ENCODE measurements at places on chromosomes 12 and 14. TPM values are rescaled to one million over a fixed set of nuclear protein-coding genes. Genes with fewer than 3 reads are reported as not detected.

GRCh38 chr14:64965356-64966000 lies 6.7 kb downstream of the RAB15 start:
- DNase-seq, result no peak

DNA sequence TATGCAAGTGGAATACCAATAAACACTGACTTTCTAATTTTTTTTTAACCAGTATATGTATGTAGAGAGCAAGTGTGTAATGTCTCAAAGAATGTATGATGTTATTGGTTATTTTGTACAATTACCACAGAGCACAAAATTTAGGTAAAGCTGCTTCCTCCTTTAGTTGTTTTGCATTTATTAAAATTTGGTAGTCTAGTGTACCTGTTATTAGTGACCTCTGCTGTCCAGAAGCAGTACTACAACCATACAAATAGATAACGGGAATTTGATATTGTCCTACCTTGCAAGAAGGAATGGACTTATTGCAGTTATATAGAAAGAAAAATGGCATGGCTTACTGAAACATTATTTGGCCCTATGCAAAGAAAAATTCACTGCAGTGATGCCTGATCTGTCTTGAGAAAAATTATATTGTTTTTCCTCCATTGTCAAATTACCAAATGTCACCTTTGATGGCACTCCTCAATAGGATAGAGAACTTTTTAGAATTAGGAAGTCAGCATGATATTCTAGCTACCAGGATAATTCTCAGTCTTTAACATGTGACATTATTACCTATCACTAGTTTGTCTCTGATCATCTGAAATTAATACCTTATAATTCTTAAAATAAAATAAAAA lies 153.9 kb upstream of the RMST start:
- no peak for DNase-seq

GRCh38 chr12:19978193-19978592 lies 390.1 kb upstream of the PDE3A start:
- no peak for DNase-seq

GPD1 gene
- 8.8 TPM for total RNA-seq

- DNase-seq, result no peak
These were observed 23.7 kb upstream of the OR6J1 start for GRCh38 chr14:22667881-22668280.

DNA sequence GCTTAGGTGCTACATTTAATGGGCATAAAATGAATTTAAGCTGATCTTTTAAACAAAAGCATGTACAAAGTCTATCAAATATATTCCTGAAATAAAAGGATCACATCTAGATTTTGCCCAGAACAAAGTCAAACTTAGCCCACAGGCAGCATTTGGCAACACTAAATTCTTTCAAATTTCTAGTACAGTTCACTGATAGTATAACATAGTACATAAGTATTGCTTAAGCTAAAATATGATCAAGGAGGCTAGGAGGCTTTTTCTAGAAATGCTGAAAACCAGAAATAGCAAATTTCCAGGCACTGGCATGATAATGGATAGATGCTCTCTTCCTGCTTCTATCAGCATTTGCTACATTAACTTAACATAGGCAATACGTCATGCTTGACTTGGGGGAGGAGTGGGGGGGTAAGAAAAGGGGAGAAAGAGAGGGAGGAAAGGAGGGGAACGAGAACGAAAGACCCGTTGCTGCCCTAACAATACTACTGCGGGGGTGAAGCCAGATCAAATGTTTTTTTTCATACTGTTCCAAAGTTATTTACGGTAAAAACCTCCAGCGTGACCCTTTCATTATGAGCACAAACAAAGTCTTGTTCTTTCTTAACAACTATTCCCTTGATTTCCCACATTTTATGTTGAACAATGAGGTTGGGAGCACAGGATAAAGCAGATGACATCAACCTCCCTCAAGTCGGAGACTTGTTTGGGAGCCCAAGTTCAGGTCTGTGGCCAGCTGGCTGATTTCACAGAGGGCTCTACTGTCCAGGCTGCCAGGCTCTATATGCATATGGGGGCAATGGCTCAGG lies 10.6 kb downstream of the TMED10 start:
- no peak for DNase-seq

- DNase-seq, result no peak
These were observed 938 bp upstream of the SLC25A29 start for GRCh38 chr14:100306998-100307765.

GRCh38 chr14:104253901-104254353 lies 115.5 kb downstream of the KIF26A start:
- DNase-seq, result no peak

DNA sequence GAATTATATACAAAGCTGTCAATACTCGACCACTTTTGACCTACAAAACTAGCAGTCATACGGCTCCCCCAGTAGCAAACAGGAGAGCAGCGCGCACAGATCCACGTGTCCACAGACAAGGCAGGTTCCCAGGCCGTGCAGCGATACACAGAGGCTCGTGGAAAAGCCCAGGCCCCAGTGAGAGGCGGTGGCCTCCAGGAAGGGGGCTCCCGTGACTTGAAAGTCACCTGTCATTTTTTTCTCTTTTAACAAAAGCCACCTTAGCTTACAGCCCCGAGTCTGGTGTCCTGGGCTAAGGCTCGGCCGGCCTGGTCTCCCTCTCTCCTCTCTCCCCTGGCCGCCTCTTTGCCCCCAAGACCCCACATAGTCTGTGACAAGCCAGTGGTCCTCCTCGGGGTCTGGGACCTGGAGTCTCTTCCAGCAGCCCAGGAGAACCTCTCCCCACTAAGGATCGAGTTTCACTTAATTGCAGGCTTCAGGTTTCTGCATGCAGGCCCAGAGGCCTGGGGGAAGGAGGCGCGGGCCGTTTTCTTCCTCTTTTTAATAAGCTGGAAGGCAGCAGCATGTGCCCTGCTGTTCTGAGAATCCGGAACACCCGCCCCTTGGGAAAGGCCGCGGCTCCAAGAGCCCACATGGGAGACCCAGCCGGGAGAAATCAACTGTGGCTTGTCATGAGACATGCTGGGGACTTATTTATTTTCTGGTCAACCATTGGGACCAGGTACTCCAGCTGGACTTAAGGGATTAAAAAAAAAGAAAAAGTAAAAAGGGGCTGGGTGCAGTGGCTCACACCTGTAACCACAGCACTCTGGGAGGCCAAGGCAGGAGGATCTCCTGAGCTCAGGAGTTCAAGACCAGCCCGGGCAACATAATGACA lies 15.9 kb downstream of the NCOR2 start:
- peak; percentile 79 for DNase-seq

GRCh38 chr14:52907949-52908348 lies 42.9 kb downstream of the FERMT2 start:
- DNase-seq, result no peak

DNA sequence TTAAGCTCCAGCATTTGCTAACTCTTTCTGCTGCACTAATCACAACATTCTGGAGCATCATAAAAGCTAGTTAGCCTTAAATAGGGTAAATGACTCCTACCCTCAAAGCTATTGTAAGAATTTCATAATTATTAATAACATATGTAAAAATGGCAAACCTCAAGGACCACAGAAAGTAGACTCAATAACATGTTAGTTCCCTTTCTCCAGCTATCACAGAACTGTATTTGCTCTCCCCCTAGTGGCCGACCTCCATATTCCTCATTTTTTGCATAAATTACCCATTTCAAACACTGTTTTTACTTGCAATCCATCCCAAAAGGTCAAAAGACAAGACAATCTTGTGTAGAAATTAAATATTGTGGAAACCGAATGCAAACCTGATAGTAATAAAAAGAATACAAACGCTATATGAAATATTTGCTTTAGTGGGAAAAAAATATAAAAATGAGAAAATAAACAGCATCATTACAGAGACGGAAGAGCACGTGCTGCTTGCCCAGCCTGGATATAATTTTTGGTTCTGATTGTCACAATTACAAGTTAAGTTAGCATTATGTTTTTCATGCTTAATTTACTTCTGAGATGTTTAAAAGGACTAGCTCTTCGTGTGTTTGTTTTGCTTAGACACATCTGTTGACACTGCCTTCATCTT lies 97.9 kb downstream of the RERGL start:
- DNase-seq, result no peak

PPP1R3E gene
- 9.6 TPM for total RNA-seq

DNA sequence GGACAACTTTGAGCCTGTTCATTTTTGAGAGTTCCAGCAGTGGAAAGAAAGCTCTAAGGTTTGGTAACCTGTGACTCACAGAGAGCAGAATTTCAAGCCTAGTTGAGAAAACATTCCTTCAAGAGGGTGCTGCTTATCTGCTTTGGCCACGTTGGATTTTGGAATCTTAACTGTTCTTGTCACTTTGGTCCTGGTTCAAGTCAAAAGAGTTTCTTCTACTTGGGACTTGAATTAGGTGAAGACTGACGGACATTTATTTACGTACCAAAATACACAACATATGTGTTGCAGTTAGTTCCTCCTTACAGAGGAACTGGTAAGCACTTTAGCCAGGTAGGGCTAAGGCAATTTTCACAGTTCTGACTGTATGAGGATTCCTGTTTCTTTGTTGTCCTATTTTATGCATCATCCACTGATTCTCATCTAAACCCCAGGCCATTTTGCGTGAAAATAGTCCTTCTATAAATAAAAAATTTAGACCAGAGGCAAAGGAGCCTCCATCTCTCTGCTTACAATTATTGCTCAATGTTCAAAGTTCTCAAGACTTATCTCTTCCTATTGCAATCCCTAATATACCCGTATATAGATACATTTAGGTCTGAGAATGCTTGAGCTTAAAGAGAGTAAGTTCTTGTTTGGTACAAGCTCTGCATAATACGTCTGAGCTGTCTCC lies 580.9 kb downstream of the DIO2 start:
- DNase-seq, result no peak

- DNase-seq, result no peak
These were observed 272.4 kb upstream of the FBXO33 start for GRCh38 chr14:39704594-39704993.

- DNase-seq, result no peak
These were observed 76.5 kb downstream of the EP400 start for GRCh38 chr12:132026061-132026795.

GRCh38 chr12:16530268-16530850 lies 75.6 kb downstream of the LMO3 start:
- no peak for DNase-seq

- no peak for DNase-seq
These were observed 92.0 kb downstream of the MIPOL1 start for GRCh38 chr14:37289688-37290087.

- no peak for DNase-seq
These were observed 4.2 kb downstream of the SPRYD3 start for GRCh38 chr12:53074999-53075370.

REP15 gene
- total RNA-seq, result 3.7 TPM

GRCh38 chr14:77221241-77221871 lies 39.8 kb downstream of the TMEM63C start:
- no peak for DNase-seq

- no peak for DNase-seq
These were observed 236.1 kb downstream of the C12orf50 start for GRCh38 chr12:87793131-87793530.

GRCh38 chr12:126362964-126363363 lies 1297.7 kb downstream of the AACS start:
- no peak for DNase-seq

DNA sequence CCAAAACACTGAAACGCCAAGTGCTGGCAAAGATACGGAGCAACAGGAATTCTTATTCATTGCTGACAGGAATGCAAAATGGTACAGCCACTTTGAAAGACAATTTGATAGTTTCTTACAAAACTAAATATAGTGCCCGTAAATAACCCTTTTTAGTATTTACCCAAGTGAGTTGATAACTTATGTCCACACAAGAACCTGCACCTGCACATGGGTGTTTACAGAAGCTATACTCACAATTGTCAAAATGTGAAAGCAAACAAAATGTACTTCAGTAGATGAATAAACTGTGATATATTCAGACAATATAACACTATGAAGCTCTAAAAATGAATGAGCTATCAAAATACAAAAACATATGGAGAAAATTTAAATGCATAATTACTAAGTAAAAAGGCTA lies 86.6 kb downstream of the ATXN7L3B start:
- no peak for DNase-seq

DNA sequence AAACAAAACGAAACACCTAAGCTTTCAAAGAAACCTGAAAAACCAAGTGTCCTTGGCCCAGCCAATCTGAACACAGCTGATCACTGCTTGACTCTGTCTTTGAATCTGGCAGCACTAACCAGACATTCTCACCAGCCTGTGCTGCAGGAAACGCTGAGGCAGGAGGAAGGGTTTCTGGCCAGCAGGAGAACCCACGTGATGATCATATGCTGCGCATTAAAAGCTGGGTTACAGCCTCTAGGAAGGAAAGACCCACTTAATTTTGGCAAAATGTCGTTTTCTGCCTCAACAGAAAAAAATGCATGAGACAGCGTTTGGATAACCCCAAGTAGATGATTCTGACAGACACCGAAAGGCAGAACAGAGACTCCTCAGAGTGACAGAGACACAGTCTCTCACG lies 9.8 kb downstream of the APPL2 start:
- DNase-seq, result peak; percentile 74

DNA sequence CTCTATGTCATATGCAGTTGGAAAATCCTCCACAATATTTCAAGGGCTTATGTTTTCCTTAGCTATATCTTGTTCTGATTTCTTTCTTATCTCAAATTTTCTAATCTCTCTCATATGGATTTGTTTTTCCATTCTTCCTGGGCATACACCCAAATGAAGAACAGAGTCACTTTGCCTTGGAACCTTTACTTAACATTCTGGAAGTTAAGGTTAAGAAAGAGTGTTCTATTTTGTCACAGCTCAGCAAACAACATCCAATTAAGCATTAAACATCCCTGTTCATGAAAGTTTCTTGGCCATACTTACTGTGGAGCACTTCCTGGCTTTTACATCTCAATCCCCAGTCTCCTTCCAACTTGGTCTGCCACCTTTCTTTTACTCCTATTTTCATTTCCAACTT lies 5.3 kb downstream of the NAV3 start:
- DNase-seq, result no peak

DNA sequence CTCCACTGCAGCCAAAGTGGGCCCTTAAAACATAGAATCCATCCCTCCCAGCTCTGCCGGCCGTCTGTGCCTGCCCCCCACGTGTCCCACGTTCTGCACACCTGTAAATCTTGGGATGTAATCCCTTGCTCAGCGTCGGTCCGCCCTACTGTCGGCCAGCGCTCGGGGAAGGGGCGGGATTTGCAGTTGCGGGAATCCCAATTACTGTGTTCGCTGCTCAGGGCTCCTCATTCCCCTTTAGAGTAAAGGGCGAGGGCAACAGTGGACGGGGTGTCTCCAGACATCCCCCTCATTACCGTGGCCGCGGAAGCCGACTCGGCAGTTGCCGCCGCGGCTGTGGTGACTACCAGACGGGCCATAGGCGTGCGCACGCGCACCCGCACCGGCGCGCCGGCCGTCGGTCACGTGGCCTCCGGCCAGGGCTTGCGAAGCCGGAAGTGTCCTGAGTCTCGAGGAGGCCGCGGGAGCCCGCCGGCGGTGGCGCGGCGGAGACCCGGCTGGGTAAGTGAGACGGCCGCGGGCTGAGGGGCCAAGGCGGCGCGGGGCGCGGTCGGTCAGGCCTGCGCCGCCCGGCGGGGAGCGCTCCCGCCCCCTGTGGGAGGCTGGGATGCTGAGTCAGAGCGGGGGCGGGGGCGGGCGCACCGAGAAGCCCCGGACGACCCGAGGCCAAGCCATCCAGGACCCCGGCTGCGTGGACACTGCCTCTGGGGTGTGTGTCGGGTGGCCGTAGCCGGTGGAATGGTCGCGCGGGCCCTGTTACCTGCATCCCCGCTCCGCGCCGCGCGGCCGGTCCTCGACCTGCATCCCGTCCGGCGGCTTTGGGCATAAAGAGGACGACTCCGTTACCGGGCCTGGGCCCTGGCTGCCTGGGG lies at the start of gene TBK1:
TSS of gene TBK1 (plus strand) at position 434 of the 872 bp plus-strand sequence. CDS start 3,751 bp downstream, outside the sequence.
- peak; percentile 90 for DNase-seq

GRCh38 chr12:47832263-47832933 lies 12.7 kb upstream of the HDAC7 start:
- DNase-seq, result no peak

- DNase-seq, result no peak
These were observed 198.5 kb downstream of the SLC25A21 start for GRCh38 chr14:36973806-36974442.

FRMD6 gene
- total RNA-seq, result 7.7 TPM

FOXN4 gene
- not detected for total RNA-seq
